ENCODE measurements at places on chromosomes 3 and 15.

GRCh38 chr3:116512281-116512680 is 67.0 kb upstream of the LSAMP start:
- no peak for DNase-seq

DNA sequence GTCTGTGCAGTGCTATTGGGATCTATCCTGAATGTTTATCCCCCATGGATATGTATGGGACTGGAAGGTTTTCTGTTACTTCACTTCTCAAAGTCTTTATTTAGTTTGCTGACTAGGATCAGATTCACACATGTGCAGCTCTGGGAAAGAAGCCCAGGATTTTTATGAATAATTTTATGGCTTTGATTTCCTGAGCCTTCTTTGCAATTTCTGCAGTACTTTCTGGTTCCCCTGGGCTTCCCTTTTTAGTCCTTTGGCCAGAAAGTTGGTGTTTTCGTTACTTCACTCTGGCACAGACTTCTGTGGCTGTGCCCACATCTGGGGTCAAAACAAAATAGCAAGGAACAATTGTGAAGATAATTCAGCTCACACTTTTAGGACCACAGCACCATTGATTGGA is 721.0 kb downstream of the OTOL1 start:
- DNase-seq, result no peak

DNA sequence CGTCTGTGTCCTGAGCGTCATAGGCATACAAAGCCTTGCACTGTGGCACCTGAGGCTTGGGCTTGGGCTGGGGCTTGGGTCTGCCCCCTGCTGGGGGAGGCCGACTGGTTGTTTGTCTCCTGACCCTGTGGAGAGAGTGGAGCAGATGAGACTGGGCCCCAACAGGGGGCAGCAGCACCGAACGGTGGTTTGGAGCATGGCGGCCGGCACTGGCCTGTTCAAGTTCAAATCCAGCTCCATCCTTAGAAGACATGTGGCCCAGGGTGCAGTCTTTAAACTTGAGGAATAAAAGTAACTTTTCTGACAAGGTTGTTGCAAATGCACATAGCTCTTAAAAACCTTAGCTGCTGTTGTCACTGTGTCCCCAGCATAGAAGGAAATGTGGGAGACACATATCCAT is 33.3 kb downstream of the CCNB2 start:
- peak; percentile 42 for DNase-seq

DNA sequence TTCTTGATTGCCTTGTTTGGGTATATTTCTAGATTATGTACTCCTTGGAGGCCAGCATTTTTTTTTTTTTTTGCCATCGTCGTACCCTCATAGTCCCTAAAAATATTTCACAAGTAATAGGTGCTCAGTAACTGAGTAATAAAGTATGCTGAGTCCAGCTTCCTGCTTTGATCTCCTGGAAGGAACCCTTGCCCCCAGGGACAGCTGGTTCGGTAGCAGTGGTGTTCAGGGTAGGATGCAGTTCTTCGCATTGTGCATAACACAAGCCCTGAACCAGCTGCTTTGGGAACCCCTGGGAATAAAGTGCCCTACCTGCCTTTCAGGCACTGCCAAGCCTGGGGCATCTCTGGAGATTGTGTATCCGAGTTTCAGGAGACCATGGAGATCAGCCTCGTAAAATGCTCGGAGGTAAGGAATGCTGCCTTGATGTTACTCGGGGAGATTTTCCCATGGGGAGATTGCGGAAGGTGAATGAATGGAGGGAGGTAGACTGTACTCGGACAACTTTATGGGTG is 7.6 kb downstream of the MYZAP start:
- no peak for DNase-seq

GRCh38 chr3:15858547-15859506 is 61.0 kb upstream of the ANKRD28 start:
- peak; percentile 43 for DNase-seq

DNA sequence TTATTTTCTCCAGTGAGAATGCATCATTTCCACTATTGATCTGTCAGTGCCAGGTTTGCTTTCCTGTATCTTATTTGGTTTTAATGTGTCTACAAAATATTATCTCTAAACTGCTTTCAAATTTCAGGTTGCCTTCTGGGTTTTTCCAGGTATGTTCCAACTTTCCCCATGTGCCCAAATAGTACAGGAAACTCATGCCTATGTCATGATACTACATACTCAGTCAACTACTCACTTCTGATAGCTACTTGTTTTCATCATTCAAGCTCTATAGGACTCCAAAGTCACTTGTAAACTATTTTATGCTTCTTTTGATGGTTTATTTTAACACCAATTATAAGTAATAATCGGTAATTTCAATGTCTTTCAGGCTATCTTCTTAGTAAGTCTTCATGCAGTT is 134.8 kb upstream of the TTC14 start:
- no peak for DNase-seq

DNA sequence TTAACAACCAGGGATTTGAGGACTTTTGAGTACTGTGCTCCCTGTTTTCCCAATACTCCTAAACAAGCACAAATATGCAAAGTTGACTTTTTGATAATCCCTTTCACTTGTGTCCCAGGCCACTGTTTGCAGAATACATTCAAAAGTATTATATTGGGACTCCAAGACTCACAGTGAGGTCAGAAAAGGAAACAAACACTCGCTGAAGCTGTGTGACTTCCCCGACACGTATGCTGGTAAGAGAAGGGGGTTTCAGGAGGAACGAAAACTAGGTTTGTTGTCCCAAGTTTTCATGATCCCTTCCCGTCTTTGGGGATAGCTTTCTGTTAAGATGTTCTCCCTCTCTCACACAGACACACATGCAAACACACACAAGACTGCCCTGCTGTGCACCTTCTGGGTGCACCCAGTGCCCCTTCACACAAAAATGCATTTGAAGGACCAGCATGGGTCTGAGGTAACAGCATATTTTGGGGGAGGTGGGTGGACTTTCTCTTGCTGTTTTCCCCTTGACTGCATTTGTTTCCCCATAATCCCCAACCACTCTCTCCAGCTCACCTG is 225.2 kb upstream of the PRICKLE2 start:
- DNase-seq, result no peak

GRCh38 chr3:21745966-21746365 is 5.0 kb downstream of the ZNF385D start:
- DNase-seq, result no peak

DNA sequence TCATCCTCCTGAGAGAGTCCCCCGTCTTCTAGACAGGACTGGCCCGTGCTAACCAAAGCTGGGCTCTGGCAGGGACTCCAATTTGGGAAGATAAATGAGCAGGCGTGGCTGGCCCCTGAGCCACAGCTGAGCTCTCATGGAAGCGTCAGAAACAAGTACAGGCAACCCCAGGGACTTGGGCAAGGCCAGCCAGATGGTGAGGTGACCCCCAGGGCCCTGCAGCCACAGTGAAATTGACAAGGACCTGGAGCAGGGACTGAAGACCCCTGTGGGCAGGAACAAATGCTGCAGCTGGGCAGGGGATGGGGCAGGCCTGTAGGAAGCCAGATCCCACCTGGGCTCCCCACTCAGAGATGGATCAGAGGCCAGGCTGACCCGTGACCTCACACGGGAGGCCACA is 32.8 kb upstream of the CGNL1 start:
- DNase-seq, result no peak

DNA sequence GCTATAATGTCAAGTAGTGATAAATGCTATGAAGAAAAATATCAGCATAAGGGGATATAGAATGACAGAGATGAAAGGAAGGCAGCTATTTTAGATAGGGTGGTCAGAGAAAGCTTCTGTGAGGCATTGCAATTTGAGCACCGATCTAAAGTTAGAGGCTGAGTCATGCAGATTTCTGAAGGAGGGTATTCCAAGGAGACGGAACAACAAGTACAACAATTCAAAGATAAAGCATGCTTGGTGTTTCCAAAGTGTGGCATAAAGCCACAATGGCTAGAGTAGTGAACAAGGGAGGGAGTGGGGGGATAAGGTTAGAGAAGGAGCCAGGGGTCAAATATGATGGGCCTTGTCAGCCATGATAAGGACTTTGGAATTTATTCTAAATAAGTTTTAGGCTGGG is 71.9 kb downstream of the PFN2 start:
- no peak for DNase-seq

GRCh38 chr3:145145461-145145860 is 1015.5 kb downstream of the PLOD2 start:
- no peak for DNase-seq

- DNase-seq, result no peak
Observed at GRCh38 chr3:57961828-57962447, 46.3 kb upstream of the FLNB start.

DNA sequence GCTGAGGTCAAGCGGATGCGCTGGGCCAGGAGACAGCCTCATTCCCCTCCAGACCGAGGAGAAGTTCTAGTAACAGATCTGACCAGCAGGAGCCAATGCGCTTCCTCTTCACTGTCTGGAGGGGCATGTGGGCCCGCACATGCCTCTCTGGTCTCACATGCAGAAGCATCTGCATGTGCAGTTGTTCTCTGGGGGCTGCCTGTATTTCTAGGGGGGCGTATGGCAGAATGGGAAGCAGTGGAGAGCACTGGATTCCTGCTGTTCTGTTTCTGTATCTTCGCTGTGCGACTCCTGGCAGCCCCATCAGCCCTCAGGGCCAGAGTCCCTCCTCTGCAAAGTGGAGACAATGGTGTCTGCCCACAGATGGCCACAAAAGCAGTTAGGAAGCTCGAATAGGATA is 170.4 kb upstream of the IQSEC1 start:
- DNase-seq, result no peak

DNA sequence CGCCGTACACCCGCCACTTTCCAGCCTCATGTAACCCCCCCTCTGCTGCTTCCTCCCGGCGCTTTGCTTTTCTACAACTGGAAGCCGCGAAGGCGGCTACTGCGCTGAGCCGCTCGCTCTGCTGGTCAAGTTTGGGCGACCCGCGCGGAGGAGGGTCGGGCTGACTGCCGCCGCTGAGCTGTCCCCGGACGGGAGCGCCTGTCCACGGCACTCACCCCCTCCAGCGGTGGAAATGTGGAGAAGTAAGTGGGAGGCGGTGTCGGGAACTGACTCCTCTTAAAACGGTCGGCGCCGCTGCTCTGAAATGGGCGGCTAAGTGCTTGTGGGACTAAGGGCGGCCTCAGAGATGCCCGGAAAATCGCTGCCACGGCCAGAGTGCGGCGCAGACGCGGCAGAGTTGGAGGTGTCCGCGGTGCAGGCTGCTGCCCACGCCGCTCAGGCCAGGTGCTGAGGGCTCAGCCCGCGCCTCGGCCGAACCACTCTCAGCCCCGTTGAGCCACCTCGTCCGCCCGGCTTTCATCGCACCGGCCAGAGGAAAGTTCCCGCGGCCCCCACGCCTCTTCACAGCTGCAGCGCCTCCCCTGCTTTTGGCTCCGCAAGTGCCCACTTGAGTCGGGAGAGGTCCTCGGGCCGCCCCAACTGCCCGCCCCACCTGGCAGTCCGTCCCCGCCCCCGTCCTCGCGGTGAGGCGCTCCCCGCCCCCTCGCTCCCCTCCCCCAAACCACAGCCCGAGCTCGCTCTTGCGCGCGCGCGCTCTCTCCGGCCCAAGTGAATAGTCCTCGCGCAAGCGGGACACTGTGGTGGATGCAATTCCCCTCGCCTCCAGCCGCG is at the start of gene EPHA6:
Gene EPHA6, plus strand, starts transcription at position 775 of the 831 bp plus-strand sequence.
- no peak for DNase-seq

DNA sequence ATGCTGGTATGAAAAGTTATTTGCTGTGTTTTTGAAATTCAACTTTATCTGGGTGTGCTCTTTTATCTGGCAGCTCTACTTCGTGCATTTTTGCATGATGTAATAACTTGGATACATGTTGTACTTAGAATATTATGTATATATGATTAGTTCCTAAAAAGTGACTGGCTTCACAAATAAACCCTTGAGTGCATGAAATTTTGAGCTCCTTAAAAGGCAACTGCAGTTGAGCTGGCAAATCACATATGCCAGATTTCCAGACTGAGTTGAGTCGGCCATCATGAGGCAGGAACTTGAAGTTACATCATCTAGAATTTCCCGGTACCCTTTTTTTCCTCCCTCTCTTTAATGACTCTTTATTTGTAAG is 162.5 kb downstream of the FNDC3B start:
- DNase-seq, result no peak

DNA sequence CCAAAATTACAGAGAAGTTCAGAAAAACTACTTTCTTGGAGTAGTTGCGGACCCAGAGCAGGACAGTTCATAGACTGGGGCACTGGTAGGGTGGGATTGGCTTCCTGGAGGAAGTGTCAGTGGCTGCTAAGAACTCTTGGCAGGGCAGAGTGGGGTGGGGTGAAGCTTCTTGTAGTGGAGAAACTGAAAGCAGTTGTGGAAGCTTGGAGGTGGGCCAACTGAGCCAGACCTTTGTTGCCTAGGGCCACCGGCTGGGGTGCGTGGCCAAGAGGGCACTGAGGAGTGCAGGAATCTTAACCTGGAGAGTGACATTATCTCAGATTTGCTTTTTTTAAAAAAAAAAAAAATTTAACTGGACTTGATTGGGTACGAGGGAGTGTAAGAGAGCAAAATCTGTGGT is 3.1 kb downstream of the KAT2B start:
- DNase-seq, result peak; percentile 45

DNA sequence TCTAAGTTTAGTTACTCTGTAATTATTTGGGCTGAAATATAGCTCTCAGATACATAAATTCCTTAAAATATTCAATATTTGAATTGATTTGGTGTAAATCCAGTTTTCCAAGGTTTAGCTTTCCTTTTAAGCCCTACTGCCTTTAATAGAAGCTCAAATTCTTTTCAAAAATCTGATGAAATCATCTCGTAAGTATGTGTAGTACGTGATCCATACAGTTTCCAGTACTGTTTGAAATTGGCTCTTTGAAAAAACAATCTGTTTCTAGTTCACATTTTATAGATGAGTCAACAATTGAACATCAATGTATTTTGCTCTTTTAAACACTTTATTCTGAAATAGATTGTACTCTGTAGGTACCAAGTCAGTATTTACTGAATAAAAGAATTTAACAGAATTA is 84.2 kb downstream of the LRRC49 start:
- no peak for DNase-seq

GRCh38 chr3:129824926-129825541 is 68.5 kb downstream of the TMCC1 start:
- DNase-seq, result no peak

- DNase-seq, result no peak
Observed at GRCh38 chr3:10857235-10857634, 41.2 kb downstream of the SLC6A11 start.

GRCh38 chr15:69434679-69435078 is 17.9 kb upstream of the RPLP1 start:
- no peak for DNase-seq

GRCh38 chr3:54198556-54198955 is 76.2 kb downstream of the CACNA2D3 start:
- DNase-seq, result no peak

GRCh38 chr3:73661265-73661664 is 36.5 kb upstream of the PDZRN3 start:
- no peak for DNase-seq

GRCh38 chr15:55737373-55737772 is 5.6 kb downstream of the PRTG start:
- no peak for DNase-seq

- DNase-seq, result peak; percentile 36
Observed at GRCh38 chr3:52052831-52053306, 3.5 kb downstream of the DUSP7 start.

DNA sequence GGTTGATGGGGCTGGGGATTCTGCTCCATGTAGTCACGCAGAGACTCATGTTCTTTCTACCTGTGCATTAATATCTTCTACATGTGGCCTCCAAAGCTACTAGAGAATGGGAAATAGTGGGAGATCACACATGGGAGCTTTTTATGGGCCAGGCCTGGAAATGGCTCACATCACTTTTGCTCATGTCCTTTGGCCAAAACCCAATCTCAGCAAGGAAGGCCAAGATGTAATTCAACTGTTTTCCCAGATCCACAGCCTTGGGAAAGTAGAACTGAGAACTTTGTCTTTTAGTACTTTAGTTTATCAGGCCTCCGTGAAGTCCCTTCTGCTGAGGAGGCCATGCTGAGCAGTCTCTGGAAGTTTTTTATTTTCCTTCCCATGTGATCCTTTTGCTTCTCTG is 73.2 kb upstream of the SLC4A7 start:
- no peak for DNase-seq
